ENCODE measurements at places on chromosomes 12 and 14. TPM values are rescaled to one million over a fixed set of nuclear protein-coding genes. Genes with fewer than 3 reads are reported as not detected.
A peak's percentile ranks its signal among the peaks of the same experiment; 100 is the strongest.

- no peaks in the 10 kb centered on the region for H3K4me1 ChIP-seq
- H3K27me3 ChIP-seq = peaks cover 38% of the 10 kb centered on the region
- DNase-seq = no peak
- no peak overlapping the region for H3K4me3 ChIP-seq
These were observed 58.1 kb downstream of the KCTD10 start for GRCh38 chr12:109418848-109419480.

DNA sequence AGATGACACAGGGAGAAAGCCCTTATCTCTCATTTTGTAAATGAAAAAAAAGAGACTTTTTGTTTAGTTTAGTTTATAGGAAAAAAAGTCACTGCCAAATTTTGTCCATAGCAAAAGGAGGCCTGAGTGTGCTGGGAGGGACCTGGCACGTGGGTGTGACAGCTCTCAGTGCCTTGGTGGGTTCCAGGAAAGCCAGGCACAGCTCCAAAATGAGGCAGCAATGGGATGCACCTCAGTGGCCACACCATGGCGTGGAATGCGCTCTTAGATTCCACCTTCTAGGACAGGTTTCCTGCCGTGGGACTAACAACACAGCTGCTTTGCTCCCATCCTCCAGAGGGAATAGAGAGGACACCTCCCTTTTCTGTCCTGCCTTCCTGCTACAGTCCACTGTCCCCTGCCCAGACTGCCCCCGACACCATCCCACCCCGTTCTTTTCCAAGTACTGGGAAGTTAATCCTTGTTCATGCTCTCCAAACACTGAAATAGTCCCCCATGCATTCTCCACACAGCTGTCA, 207.6 kb downstream of the EMP1 start:
- H3K27me3 ChIP-seq = peaks cover 27% of the 10 kb centered on the region
- DNase-seq = no peak
- H3K27ac ChIP-seq = no peak overlapping the region
- no peaks in the 10 kb centered on the region for H3K36me3 ChIP-seq

GRCh38 chr12:53955036-53955775, 503 bp downstream of the HOXC12 start:
- peak overlapping the region; percentile 76 for H3K4me3 ChIP-seq
- H3K27me3 ChIP-seq = peaks cover 87% of the 10 kb centered on the region
- H3K4me1 ChIP-seq = peaks cover 25% of the 10 kb centered on the region
- no peak overlapping the region for H3K27ac ChIP-seq

GRCh38 chr14:51121096-51121495, 26.2 kb upstream of the TRIM9 start:
- DNase-seq = no peak
- no peaks in the 10 kb centered on the region for H3K4me1 ChIP-seq
- H3K4me3 ChIP-seq = no peak overlapping the region
- H3K36me3 ChIP-seq = no peaks in the 10 kb centered on the region
- H3K27me3 ChIP-seq = peaks cover 17% of the 10 kb centered on the region
- H3K27ac ChIP-seq = no peak overlapping the region

The ACOT4 gene
- polyA plus RNA-seq = 0.61 TPM

The LPAR5 gene
- polyA plus RNA-seq = 69.9 TPM

The C12orf54 gene
- not detected for polyA plus RNA-seq

The IAPP gene
- polyA plus RNA-seq = not detected

The HOXC13 gene
- not detected for polyA plus RNA-seq
